ENCODE measurements at places on chromosomes 4 and X. TPM values are rescaled to one million over a fixed set of nuclear protein-coding genes. Genes with fewer than 3 reads are reported as not detected.
A peak's percentile ranks its signal among the peaks of the same experiment; 100 is the strongest.

LRAT gene
- not detected for total RNA-seq

GRCh38 chr4:185071236-185071811 lies 53.0 kb downstream of the HELT start:
- DNase-seq: peak; percentile 7
- H3K4me3 ChIP-seq: no peak overlapping the region

DNA sequence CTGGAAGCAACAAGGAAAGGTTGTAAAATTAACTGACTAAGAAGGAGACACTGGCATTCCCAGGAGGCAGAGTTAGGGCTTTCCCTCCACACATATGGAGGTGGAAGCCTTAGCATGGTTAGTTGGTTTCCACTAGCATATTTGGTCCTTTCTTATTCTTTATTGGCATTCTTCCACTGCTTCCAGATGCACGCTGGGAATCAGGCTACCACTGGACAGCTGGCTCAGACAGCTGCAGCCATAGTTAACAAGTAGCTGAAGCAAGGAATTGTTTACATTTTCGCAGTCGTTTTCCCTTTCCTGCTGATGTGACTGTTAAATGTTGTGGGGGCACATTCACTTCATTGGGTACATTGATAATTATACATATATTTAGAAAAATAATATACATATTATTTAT lies 169.2 kb downstream of the GRIA2 start:
- no peak overlapping the region for H3K27ac ChIP-seq
- H3K4me3 ChIP-seq: no peak overlapping the region
- H3K36me3 ChIP-seq: no peaks in the 10 kb centered on the region
- no peaks in the 10 kb centered on the region for H3K4me1 ChIP-seq

DNA sequence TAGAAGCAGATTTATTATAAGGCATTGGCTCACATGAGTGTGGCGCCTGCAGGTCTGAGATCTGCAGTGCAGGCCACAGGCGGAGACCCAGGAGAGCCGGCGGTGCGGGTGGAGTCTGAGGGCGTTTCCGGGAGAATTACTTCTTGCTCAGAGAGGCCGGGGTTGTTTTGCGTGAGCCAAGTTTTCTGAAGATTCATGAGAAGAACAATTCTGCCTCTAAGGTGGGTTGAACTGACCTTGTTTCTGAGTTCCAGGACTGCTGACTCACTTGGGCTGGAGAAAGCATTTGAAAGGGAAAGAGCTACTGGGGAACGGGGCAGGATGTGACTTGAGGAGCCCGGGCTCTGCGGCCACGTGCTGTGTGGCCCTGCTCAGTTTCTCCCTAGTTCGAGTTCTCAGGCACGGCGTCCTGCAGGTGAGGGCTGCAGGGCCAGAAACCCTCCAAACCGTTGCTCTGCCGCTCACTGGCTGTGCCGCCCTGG lies 36.7 kb upstream of the SORCS2 start:
- DNase-seq: peak; percentile 57
- no peaks in the 10 kb centered on the region for H3K36me3 ChIP-seq
- H3K27ac ChIP-seq: peak overlapping the region; percentile 72
- peaks cover 15% of the 10 kb centered on the region for H3K4me1 ChIP-seq

GRCh38 chr4:145538596-145538995 lies 56.9 kb downstream of the SMAD1 start:
- H3K4me1 ChIP-seq: peaks cover 27% of the 10 kb centered on the region
- H3K4me3 ChIP-seq: no peak overlapping the region
- H3K27me3 ChIP-seq: no peaks in the 10 kb centered on the region

DNA sequence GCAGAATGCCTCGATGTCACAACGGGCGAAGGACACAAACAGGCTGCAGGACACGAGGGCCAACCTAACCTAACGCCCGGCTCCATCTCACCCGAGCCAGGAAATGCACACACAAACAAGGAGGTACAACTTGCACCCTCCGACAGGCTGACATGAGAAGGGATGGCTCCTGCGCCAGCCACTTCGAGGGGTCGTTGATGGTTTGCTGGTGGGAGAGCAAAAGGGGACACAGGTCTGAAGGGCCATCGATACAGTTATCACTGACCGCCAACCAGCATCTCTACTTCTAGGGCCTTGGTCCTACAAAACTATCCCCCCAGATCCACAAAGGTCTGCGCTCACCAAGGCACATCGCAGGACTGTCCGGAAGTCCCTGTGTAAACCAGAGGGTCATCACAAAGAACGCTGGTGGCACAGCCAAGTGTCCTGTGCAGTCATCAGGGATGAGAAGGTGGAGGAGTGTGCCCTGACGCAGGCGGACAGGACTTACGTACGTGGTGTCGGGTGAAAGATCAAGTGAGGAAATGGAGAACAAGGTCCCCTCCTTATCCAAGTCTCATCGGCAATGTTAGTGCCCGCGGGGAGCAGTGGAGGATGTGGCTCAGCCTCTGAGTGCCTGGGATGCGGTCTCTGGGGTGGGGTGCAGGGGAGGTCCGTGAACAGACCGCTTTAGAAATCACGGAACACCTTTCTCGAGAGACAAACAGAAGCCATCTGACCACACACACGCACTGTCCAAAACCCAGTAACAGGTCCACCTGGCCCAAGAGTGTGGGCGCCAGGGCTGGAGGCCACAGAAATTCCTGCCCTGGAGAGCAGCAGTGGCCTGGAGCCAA lies 7.0 kb downstream of the MXD4 start:
- H3K4me1 ChIP-seq: peaks cover 68% of the 10 kb centered on the region
- H3K36me3 ChIP-seq: peaks cover 8% of the 10 kb centered on the region
- H3K27ac ChIP-seq: peak overlapping the region; percentile 84
- no peak overlapping the region for H3K4me3 ChIP-seq
- no peaks in the 10 kb centered on the region for H3K27me3 ChIP-seq
- no peak for DNase-seq

IL1RAPL2 gene
- total RNA-seq: not detected

GRCh38 chr4:71123951-71124350 lies 130.5 kb downstream of the DCK start:
- no peak for DNase-seq
- no peaks in the 10 kb centered on the region for H3K4me1 ChIP-seq
- H3K27me3 ChIP-seq: no peaks in the 10 kb centered on the region
- H3K36me3 ChIP-seq: no peaks in the 10 kb centered on the region
- H3K27ac ChIP-seq: no peak overlapping the region

GRCh38 chr4:122450847-122451246 lies 5.7 kb downstream of the IL2 start:
- H3K4me3 ChIP-seq: no peak overlapping the region
- no peaks in the 10 kb centered on the region for H3K4me1 ChIP-seq
- H3K27me3 ChIP-seq: no peaks in the 10 kb centered on the region
- H3K27ac ChIP-seq: no peak overlapping the region
- H3K36me3 ChIP-seq: no peaks in the 10 kb centered on the region

DNA sequence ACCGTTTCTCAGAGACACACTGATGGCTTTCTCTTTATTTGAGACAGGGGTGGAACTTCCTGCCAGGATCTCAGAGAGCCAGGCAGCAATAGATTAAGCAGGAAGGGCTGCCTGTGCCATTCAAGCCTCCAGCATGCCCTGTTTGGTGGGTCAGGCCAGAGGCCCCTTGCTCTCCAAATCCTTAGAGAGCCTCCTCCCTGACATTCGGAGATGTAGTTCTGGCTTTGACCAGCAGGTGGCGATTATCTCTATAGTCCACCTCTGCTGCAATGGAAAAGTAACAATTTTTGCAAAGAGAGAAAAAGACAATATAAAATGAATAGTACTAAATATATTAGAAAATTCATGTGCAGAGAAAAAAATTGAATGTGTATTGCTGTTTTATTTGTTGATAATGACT lies 93.9 kb downstream of the NXF2B start:
- H3K4me3 ChIP-seq: no peak overlapping the region
- H3K36me3 ChIP-seq: no peaks in the 10 kb centered on the region
- no peaks in the 10 kb centered on the region for H3K4me1 ChIP-seq
- no peak overlapping the region for H3K27ac ChIP-seq

GIMD1 gene
- total RNA-seq: not detected

DNA sequence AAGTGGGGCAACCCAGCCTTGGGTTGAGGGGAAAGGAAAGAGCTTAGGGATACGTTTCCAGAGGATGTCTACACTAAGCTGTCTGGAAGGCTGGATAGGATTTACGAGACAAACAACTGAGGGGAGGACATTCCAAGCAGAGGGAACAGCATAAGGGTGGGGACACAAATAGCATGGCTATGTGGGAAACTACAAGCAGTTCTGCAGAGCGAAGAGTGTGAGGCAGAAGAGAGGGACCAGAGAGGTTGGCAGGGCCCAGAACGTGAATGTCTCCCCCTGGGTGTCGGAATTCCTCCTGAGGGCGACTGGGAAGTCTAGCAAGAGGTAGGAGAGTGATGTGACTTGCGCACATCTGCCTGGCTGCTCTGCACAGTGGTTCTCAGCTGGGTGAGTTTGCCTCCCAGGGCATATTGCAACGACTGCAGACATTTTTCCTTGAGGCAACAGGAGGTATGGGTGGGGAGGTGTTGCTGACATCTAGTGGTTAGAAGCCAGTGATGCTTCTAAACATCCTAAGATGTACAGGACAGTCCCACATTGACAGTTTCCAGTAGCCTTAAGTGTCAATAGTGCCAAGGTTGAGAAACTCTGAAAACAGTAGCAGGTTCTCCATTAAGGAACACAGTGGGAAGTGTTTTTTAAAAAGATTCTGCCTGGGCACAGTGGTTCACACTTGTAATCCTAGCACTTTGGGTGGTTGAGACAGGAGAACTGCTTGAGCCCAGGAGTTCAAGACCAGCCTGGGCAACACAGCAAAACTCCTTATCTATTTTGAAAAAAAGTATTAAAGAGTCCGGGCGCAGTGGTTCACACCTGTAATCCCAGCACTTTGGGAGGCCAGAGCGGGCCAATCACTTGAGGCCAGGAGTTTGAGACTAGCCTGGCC lies 9.2 kb downstream of the NDUFA1 start:
- H3K4me3 ChIP-seq: no peak overlapping the region
- H3K27ac ChIP-seq: no peak overlapping the region
- no peaks in the 10 kb centered on the region for H3K27me3 ChIP-seq

DNA sequence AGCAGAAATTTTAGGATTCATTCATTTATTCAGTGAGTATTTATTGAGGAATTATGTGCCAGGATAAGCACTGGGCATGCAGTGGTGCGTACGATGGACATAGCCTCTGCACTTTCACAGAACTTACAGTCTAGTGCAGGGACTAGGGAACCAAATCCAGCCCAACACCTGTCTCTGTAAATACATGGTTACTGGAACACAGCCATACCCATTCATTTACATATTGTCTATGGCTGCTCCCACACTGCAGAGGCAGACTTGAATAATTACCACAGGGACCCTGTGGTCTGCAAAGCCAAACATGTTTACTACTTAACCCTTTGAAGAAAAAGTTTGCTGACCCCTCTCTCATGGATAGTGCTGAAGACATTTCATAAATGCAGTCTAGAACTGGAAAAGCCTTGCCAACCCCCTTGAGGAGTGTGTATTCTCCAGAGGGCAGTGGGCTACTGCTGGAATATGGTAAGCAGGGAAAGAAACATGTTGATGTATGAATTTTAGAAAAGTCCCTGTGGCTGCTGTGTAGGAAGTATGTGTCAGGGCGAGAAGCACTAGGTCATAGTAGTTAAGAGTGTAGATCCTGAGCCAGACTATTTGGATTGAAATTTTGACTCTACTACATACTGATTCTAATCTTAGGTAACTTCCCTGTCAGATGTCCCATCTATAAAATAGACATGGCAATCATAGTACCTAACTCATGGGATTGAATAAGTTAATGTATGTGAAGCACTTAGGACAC lies 75.5 kb downstream of the GALNT7 start:
- H3K4me1 ChIP-seq: no peaks in the 10 kb centered on the region
- H3K27me3 ChIP-seq: no peaks in the 10 kb centered on the region
- H3K36me3 ChIP-seq: no peaks in the 10 kb centered on the region
- no peak overlapping the region for H3K4me3 ChIP-seq
- H3K27ac ChIP-seq: no peak overlapping the region

DNA sequence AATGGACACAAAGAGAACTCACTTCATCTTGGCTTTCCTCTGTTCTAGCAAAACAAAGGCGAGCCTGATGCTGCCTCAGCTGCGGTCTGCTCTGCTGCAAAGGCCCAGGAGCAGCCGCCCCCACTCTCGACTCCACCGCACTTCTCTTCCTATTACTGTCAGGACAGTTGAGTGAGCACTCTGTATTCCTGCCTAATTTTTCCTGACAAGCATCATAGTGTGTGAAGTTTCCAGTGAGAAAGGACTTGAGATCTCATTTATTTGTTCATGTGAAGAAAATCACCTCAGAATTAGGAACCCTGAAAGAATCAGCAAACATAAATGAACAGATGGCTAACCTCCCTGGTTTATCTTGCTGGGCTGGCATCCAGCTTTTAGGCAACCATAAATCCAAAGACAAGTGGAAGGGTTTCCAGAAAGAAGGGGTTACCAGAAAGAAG lies 15.6 kb downstream of the SCARB2 start:
- H3K4me3 ChIP-seq: no peak overlapping the region
- H3K36me3 ChIP-seq: peaks cover 28% of the 10 kb centered on the region
- no peaks in the 10 kb centered on the region for H3K27me3 ChIP-seq
- H3K27ac ChIP-seq: peak overlapping the region; percentile 33
- peak; percentile 53 for DNase-seq
- peaks cover 65% of the 10 kb centered on the region for H3K4me1 ChIP-seq

DNA sequence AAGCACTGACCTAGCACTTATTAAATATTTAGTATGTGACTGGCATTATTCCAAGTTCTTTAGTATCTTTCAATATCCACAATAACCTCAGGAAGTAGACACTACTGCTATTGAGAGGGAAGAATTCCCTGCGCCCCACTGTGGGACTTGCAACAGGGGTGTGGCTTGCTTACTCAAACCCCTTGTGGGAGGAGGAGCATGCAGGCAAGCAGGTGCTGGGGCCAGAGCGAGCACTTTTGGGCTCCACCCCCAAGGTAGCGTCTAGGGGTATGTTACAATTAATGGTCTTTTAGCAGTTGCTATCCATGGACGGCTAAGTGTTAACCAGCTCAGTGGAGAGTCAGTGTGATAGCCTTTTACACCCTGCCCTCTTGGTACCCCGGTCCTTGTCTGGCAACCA lies 50.7 kb downstream of the FAM13A start:
- no peak for DNase-seq
- no peak overlapping the region for H3K4me3 ChIP-seq
- H3K27me3 ChIP-seq: no peaks in the 10 kb centered on the region

GRCh38 chr4:162837679-162838078 lies 329.0 kb downstream of the NAF1 start:
- no peaks in the 10 kb centered on the region for H3K27me3 ChIP-seq
- H3K4me1 ChIP-seq: no peaks in the 10 kb centered on the region
- DNase-seq: no peak
- H3K36me3 ChIP-seq: no peaks in the 10 kb centered on the region
- H3K27ac ChIP-seq: no peak overlapping the region

NKX3-2 gene
- not detected for total RNA-seq

GRCh38 chr4:37802068-37802666 lies 24.3 kb upstream of the PGM2 start:
- H3K4me1 ChIP-seq: no peaks in the 10 kb centered on the region
- peak; percentile 53 for DNase-seq
- H3K4me3 ChIP-seq: no peak overlapping the region
- no peaks in the 10 kb centered on the region for H3K27me3 ChIP-seq

- no peaks in the 10 kb centered on the region for H3K36me3 ChIP-seq
- H3K27me3 ChIP-seq: no peaks in the 10 kb centered on the region
- H3K27ac ChIP-seq: no peak overlapping the region
- no peaks in the 10 kb centered on the region for H3K4me1 ChIP-seq
- DNase-seq: no peak
These were observed 90.1 kb upstream of the EFHC2 start for GRCh38 chrX:44433556-44433955.
